Bone marrow (tissue), 2 donors: ENCODE measurements at places on chromosomes 12 and 14.

- DNase-seq = no peak
Measured at GRCh38 chr14:21496453-21496852, 14.7 kb downstream of the METTL3 start.

GRCh38 chr12:104752881-104753280 lies 205.2 kb downstream of the SLC41A2 start:
- no peak for DNase-seq

- no peak for DNase-seq
Measured at GRCh38 chr12:17928708-17929366, 161.2 kb downstream of the RERGL start.

- no peak for DNase-seq
Measured at GRCh38 chr12:49121047-49121696, 10.0 kb downstream of the TUBA1B start.

DNA sequence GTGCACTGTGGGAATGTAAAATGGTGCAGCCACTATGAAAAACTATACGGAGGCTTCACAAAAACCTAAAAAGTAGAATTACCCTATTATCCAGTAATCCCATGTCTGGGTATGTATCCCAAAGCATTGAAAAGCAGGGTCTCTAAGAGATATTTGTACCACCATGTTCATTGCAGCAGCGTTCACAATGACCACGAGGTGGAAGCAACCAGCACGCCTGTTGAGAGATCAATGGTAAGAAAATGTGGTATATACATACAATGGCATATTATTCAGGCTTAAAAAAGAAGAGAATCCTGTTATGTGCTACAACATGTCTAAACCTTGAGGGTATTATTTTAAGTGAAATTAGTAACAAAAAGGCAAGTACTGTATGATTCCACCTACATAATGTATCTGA lies 910 bp upstream of the NOPCHAP1 start:
- no peak for DNase-seq

DNA sequence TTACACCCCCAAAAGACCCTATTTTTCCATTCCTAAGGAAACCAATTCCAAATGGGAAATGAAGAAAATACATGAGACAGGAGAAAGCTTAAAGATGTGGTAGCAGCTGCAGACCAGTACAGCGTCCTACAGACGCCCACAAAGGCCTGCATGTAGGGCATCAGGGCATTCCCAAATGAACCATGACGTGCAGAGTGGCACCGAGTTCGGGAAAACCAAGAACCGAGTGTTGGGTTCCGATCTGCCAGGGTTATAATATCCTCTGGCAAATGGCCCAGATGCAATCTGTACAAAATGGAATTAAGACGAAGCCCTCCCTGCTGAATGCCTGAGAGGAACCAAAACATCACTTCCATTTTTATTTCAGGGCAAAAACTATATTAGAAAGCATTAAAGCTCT lies 34.4 kb upstream of the SELPLG start:
- DNase-seq = no peak

DNA sequence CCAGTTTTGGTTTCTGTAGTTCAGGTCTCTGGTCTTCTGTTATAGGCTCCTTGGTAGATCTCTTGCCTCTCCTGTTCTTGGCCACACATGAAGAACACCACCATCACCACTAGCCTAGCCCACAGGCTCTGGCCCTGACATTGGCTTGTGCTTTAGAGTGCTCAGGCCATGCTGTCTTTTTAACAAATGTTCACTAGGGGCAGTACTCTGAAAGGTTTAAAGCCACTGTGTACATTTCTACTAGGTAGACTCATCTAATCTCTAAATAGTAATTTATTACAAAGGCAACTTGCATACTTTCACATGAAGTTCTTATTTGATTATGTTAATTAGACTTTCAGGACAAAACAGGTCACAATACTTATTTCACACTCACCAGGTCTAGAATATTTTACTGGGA lies 38.3 kb downstream of the PDE6H start:
- DNase-seq = no peak

DNA sequence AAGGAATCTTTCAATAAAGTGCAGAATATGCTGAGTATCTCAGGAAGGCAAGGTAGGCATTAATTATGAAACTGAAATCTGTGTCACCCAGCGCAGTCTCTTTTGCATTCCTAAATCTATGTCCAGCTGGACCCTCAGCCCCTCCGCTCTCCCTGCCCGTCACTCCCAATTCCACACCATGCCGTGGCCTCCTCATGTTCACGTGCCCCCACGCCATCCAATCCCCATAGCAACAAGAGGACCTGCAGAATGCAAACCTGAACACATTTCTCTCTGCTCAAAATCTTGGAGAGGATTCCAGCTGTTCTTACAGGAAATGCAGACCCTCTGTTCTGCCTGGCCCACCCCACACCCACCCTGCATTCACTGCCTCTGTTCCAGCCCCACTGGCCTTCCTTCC lies 35.3 kb downstream of the KDM2B start:
- no peak for DNase-seq

GRCh38 chr14:25092258-25092740 lies 42.4 kb upstream of the STXBP6 start:
- DNase-seq = no peak

GRCh38 chr12:32482226-32482625 lies 82.9 kb downstream of the FGD4 start:
- no peak for DNase-seq

DNA sequence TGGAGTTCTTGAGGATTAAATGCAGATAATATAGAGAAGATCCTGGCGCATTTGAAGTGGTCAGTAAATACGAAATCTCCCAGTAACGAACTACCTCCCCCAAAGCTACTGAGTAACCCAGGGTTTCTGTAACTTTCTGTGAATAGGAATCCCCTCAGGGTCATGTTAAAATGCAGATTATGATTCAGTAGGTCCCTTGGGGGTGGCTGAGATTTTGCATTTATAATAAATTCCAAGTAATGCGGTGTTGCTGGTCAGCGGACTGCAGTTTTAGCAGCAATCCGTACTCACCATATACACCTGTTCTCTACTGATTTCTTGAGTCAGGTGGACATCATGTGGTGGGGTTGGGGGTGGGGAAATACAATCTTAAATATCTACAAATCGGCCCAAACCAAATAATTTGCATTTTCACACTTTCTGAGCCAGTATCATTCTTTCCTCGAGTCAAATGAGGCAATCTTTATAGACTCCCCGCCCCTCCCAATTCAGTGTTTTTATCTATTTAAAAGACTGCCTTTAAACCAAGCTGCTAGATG lies 868 bp downstream of the SPATA7 start:
- no peak for DNase-seq

GRCh38 chr14:93031505-93032315 lies 84.0 kb downstream of the ITPK1 start:
- no peak for DNase-seq

DNA sequence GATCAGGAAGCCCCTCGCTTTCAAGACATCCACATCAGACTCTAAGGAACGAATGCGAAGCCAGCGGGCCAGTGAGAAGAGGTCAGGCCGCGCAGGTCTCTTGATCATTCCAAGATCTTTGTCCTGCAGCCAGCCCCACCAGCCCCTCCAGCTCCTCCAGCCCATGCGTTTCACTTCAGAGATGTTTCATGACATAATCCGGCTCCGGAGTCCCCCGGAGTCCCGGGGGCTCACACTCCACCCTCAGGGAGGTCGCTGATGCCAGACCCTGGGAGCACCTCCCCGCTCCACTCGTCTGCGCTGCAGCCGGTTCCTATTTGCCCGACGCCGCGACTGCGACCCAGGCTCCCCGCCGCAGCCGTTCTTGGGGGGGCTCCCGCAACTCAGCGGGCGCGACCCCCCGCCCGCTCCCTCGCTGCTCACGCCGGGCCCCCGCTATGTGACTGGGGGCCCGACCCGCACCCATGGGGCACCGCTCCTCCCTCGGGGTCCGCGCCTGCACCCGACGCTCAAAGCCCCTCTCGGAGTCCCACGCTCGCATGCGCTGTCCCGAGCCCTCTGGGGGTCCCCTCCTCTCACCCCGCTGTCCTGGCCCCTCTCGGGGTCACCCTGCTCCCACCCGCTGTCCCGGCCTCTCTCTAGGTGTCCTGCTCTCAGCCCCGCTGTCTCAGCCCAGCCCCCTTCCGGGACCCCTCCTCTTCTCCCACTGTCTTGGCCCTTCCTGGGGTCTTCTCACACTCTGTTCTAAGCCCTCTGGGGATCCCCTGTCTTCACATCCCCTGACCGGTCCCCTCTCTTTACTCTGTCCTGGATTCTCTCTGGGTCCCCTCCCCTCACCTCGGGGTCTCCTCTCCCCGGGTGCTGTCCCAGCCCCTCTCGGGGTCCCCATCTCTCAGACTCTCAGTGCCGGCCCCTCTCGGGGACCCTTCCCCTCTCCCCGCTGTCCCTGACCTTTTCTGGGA lies 1.1 kb downstream of the TAOK3 start:
- DNase-seq = no peak

GRCh38 chr12:107903341-107904061 lies 129.0 kb downstream of the ASCL4 start:
- no peak for DNase-seq

DNA sequence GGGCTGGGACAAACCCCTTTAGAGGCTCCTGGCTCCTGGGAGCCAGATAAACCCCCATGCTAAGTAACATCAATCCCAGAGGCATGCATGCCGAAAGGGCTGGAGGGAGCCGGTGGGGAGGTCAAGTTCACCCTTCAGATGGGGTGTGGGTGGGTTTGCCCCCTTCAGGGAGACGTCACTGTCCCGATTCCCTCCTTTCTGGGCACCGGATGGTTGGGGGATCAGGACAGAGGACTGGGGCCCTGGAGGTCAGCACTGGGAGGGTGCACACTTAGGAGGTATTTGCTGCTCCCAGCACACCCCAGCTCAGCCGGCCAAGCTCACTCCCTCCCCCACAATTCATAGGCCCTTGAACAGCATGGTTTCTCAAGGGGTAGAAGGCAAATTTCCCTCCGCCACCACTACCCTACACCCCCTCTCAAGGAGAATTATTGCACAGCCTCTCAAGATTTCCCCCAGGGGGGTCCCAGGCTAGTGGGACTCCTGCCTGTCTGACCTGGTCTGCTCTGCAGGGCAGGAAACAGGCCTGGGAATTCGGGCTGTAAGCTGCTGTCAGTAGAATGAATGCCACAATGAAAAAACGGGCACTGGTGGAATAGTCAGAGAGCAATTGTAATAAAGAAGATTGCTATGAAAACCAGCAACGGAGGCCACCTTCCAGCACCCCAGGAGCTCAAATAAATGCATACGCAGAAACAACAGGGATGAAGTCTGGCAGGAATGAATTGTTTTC lies 63.5 kb downstream of the GALNT16 start:
- DNase-seq = no peak

DNA sequence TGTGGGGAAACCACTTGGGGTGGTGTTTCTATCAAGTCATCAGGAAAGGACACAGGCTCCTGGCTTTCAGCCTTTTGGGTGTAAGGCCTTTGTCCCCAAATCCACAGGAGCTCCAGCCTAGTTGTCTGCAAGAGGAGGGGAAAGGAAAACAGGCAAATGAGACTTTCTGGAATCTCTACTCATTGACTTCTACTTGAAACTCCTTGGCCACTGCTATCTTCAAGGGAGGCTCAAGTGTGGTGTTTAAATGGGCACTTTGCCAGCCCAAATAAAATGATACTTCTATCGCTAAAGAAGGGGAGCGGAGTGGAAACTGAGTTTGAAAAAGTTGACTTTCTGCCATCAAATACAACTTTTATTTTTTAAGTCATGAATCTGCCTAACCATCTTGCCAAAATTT lies 445.9 kb upstream of the RGS6 start:
- no peak for DNase-seq

GRCh38 chr12:128800606-128801005 lies 23.2 kb downstream of the SLC15A4 start:
- DNase-seq = no peak

GRCh38 chr14:89228921-89229639 lies 188.0 kb downstream of the FOXN3 start:
- no peak for DNase-seq

- DNase-seq = no peak
Measured at GRCh38 chr12:117494833-117495655, 133.6 kb upstream of the NOS1 start.

- DNase-seq = no peak
Measured at GRCh38 chr12:70994217-70994788, 73.8 kb upstream of the PTPRR start.

DNA sequence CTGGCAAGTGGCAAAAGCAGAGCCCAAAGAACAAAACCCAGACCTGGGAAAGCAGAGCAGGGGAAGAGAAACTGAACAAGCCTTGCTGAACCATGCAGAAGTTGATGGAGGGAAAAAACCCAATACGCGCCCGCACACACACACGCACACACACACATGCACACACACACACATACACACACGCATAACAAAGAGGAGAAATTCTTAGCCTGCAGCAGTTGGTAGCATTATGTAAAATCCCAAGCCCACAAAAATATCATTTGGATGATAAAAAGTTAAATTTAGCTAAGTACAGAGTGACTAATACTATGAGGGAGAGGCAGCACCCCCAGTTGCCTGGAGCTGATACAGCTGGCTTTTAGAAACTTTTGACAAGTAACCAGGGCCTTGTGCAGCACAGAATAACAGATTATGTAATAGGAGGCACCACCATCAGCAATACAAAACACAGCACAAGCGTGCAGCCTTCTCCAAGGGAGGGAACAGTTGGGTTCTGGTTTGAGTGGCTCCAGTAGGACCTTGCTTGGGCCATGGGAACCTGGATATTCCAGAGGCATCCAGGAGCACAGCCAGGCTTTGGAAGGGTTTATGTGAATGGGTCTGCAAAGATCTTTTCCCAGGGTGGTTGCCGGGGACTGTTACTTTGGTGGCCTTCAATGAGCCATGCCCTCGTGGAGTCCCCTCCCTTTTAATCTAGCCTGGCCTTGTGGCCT lies 35.3 kb downstream of the PITPNM2 start:
- DNase-seq = no peak

DNA sequence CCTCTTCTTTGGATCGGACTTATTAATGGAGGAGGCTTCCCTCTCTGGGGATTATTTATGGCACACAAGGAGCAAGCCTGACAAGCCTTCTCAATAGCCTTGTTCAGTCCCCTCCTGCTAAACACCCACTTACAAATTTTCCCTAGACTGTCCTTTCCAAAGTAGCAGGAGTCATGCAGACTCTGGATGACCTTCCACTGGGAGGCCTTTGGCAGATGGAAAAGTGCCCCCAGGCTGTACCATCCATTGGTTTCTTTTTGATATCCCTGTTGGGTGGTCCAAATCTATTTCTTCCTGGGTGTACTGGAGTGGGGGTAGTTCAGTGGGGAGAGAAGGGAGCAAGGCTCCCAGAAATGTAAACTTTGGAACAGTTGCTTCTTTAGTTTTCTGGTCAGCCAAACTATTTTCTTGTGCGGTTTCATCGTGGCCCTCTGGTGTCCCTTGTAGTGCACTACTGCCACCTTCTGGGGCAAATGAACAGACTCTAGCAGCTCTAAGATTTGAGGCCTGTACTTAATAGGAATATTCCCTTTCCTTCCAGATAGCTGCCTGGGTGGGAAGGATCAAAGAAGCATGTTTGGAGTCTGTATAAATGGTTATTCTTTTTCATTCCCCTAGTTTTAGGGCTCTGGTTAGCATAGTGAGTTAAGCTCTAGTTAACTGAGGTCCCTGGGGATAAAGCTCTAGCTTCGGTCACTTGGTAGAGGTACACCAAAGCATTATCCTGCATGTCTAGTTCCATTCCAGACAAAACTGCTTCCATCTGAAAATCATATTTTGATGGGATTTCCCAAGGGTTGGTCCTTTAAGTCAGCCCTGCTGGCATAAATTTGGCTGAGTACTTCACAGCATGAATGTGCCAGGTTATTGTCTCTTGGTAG lies 409.5 kb downstream of the SLC6A15 start:
- peak; percentile 3 for DNase-seq

GRCh38 chr12:41634091-41634490 lies 446.0 kb downstream of the PDZRN4 start:
- DNase-seq = no peak

- DNase-seq = no peak
Measured at GRCh38 chr14:92105073-92105892, 1.1 kb downstream of the ATXN3 start.
